ENCODE measurements at places on chromosomes 3 and 15. TPM values are rescaled to one million over a fixed set of nuclear protein-coding genes. Genes with fewer than 3 reads are reported as not detected.
A peak's percentile ranks its signal among the peaks of the same experiment; 100 is the strongest.

- DNase-seq = no peak
Measured at GRCh38 chr15:39127925-39128617, 452.8 kb upstream of the THBS1 start.

- DNase-seq = no peak
Measured at GRCh38 chr3:31815006-31815405, 166.1 kb downstream of the OSBPL10 start.

- peak; percentile 67 for DNase-seq
Measured at GRCh38 chr3:192727032-192727847, at the start of gene FGF12. FGF12 (minus strand) TSS chr3:192727541.

GRCh38 chr3:128494367-128494650, 1.3 kb upstream of the GATA2 start:
- no peak for DNase-seq

DNA sequence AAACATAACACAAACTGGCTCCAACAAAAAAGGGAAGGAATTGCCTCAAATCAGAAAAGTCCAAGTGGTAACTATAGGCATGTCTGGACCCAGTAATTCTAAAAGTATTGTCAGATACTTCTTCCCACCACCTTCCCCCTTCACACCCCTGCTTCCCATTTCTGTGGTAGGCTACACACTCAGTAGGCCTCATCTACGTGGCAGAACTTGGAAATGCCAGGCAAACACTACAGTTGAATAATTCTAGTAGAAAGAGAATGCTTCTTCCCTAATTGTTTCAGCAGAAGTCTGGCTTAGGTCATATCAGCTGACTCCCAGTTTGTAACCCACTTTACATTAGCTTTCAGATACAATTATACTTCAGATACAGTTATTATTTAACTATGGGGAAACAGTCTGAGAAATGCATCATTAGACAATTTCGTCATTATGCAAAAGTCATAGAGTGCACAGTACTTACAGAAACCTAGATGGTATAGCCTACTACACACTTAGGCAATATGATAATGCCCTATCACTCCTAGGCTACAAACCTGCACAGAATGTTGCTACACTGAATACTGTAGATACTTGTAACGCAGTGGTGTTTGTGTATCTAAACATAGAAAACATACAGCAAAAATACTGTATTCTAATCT, 6.4 kb downstream of the SETMAR start:
- DNase-seq = no peak

- DNase-seq = no peak
Measured at GRCh38 chr15:24943361-24943760, 11.4 kb upstream of the SNRPN start.

- DNase-seq = no peak
Measured at GRCh38 chr3:196219194-196219969, 3.0 kb downstream of the SLC51A start.

- DNase-seq = no peak
Measured at GRCh38 chr3:121786485-121786884, 36.9 kb upstream of the GOLGB1 start.

- DNase-seq = no peak
Measured at GRCh38 chr3:159280386-159281191, 478.7 kb downstream of the MFSD1 start.

DNA sequence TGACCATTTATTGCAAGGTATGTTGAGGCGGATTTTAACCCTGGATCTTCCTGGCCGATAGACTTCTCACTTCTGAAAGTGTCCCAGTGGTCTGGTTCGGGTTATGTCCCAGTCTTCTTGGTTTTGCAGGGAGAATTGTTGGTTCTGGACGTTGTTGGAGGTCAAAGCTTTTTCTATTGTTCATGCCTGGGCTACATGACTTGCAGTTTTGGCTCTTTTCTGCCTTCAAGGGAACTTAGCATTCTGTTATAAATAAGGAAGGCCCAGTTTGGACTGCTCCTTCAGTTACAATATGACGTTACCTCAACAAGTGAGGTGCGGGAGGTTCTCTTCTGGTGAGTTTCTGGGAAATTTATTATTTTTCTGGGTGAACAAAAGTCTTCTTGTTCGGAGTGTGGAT, 614.3 kb downstream of the DIPK2A start:
- no peak for DNase-seq

DNA sequence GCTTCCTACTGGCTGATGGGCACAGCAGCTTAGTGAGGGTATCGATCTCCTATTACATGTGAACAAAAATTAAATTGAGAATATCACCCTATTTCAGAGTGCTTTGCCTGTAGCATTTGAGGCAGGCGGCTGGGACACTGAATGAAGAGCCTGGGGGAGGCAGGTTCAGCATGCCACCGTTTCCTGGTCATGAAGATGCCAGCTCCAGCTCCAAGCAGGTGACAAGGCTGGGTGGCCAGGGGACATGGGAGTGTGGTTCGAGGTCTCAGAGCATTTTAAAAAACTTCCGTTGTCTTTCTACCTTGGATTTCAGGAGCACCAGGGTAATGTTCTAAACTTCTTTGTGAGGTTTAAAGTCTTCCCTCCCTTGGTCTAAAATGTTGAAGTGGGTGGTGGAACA, 158.2 kb downstream of the RPLP1 start:
- no peak for DNase-seq

GRCh38 chr3:186810336-186810996, 4.2 kb upstream of the RFC4 start:
- no peak for DNase-seq

DNA sequence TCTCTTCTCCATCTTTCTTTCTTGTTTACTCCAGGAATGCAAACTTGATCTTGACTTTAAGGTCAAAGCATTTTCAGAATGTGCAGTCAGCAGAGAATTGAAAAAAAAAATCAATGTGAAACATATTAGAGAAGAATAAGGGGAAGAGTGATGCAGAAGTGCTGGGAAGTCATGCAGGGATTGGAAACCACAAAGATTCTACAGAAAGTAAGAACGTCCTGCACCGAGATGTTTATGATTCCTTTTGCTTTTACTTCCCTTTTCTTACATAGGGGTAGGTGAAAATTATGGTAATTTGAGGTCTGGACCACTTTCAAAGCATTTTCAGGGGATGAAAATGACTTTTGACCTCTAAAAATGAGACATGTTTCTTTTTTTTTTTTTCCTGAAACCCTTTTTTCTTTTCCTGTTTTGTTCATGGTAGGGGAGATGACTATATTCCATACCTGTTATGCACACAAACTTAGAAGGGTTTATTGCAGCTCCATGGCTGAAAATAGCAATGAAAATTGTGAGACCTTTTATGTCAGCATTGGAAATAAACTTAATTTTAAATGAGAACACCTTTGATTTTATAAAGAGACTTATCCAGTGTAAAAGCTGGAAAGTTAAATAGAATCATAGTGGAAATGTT, 623.5 kb upstream of the TBL1XR1 start:
- DNase-seq = no peak

- DNase-seq = no peak
Measured at GRCh38 chr15:56916825-56917477, 1.5 kb upstream of the TCF12 start.

GRCh38 chr3:147423798-147424580, 14.8 kb downstream of the ZIC1 start:
- DNase-seq = no peak

DNA sequence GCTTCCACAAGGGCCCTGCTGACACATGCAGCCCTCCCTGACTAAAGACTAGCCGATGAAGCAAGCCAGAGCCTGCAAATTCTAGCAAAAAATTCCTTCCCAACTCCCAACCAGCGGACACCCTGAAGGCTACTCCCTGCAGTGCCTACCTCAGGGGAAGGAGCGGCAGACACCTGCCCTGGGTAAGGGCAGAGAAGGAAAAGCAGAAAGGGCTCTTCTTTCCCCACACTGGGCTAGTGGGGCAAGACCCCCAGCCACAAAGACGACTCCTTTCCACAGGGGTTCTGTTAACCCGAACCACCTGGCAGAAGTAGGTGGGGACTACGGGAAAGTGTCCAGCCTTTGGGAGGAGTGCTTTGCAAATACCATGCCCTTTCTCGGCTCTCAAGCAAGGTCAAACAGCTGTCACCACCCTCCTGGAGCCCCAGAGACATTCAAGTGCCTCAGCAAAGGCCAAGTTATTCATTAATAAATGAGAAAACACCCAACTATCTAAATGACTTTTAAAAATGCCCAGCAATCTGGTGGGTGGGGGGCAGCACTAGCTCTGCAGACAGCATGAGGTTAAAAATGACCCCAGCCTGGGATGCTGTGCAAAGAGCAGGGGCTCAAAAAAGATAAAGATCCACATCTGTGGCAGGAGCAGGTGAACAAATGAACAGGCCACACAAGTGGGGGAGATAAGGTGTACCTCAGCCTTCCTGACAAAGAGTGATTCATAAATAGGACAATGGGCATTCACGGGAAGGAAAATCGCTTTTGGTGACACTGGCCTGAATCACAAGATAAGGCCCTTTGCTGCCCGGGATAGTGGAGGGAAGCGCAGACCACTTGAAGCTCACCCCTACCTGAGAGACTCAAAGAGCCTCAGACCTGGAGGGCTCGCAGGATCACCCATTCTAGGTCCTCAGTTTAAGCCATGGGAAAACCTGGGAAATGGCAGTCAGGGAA, 33.0 kb downstream of the CCDC12 start:
- no peak for DNase-seq

DNA sequence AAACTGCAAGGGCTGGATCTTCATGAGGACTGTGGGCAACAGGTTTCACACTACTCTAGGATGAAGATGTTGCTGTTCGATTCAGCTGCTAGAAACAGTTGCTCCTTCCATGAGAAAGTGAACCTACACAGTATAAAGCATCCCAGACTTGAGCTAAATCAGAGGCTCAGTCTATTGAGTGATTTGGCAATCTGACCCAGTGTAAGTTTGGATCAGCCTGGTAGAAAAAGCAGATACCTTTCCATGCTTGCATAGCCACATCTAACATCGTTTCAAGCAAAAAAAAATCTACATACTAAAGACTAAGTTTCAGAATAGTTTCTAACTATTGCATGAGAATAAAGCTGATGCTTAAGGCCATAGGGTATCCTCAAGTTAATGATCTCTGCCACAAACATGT, 4.6 kb downstream of the UQCC5 start:
- DNase-seq = no peak

DNA sequence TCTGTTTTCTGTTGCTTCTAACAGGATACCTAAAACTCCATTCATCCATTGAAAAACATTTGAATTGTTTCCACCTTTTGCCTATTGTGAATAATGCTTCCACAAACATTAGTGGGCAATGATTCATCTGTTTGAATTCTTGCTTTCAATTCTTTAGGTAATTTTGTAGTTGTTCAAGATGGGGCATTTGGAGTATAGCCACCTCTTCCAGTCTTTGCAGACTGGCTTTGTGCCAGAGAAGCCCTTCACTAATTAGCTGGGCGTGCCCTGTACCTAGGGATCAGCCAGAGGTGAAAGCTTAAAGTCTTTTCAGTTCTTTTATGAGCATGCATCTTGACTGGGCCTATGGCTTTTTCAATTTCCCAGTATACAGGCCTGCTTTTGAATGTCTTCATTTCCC, 10.9 kb downstream of the RTP1 start:
- DNase-seq = no peak

DNA sequence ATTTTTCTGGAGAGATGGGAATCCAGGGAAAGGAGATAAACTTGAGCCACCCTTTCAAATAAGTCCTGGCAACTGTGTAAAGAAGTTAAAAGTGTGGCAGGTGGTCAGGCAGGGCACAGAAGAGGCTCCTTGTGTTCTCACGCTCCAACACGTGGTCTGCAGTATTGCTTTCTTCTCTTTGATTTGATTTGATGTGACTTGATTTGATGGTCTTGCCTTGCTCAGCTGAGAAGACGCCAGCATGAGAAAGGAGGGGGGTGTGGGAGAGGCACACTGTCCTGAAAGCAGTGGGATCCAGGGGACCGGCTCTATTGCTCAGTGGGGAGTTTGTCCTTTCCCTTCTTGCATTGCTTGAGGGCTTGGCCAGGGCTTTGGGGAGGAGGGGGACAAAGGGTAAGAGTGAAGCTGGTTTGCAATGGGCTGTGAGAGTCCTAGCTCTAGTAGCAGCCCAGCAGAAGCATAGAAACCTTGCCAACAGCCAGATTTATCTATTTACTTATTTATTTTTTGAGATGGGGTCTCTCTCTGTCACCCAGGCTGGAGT, 25.7 kb upstream of the NEO1 start:
- no peak for DNase-seq

GRCh38 chr3:141945726-141946485, 69.5 kb downstream of the ATP1B3 start:
- DNase-seq = no peak

DNA sequence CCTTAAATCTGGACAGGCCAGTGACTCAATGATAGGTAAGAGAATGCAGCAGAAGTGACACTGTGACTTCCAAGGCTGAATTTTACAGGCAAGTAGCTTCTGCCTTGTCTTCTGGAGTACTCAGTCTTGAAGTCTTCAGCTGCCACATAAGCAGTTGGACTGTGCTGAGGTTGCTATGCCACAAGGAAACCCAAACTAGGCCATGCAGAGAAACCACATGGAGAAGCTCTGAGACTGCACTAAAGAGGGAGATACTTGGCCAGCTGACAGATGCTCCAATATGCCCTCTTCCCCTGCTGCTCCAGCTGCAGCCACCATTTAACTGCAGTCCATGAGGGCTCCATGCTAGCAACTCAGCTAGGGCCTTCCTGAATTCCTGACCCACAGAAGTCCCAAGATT, 119.4 kb upstream of the GADL1 start:
- no peak for DNase-seq

DNA sequence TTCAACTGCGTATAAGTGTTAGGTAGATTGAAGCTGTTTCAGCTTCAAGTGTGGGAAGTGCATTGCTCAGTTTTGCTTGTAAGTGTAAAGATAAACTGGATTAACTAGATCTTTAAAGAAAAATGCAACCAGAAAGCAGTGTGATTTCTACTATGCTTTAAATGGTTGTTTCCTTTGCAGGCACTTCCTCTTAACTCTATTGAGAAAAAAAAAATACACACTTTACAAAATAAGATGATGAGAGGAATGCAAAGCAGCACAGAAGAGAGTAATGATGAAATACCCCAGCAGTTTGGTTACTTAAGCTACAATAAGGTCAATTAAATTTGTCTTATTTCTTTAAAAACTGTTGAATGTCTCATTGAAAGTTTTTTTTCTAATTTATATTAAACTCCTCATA, 40.8 kb downstream of the DPH6 start:
- no peak for DNase-seq

The MASP1 gene
- 1.4 TPM for total RNA-seq

The ZNF148 gene
- 38.3 TPM for total RNA-seq

The KCNAB1 gene
- 0.79 TPM for total RNA-seq

The TTLL13 gene
- total RNA-seq = 0.19 TPM

The SENP8 gene
- total RNA-seq = 4.3 TPM

The GOLGA8J gene
- 0.54 TPM for total RNA-seq

The SOX14 gene
- 0.18 TPM for total RNA-seq

The FEZF2 gene
- total RNA-seq = 0.28 TPM
